Omental fat pad (tissue), 4 donors: ENCODE measurements at places on chromosomes 1 and 21.

DNA sequence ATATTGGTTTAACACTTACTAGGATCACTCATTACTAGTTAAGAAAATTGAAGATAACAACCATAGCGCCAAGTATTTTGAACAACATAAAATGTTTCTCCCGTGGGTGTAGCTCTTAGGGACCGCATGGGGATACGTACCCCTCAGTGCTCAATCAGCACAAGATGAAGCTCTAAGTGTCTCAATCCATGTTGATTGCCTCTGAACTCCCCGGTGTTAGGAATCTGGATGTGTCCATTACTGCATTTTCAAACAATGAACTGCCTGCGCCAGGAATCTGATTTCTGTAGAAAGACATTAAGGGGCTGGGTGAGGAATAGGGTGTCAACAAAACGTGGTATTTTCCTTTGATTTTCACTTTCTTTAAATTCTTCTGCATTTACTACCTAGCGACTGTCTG lies 100.2 kb downstream of the LMO4 start:
- DNase-seq: no peak

DNA sequence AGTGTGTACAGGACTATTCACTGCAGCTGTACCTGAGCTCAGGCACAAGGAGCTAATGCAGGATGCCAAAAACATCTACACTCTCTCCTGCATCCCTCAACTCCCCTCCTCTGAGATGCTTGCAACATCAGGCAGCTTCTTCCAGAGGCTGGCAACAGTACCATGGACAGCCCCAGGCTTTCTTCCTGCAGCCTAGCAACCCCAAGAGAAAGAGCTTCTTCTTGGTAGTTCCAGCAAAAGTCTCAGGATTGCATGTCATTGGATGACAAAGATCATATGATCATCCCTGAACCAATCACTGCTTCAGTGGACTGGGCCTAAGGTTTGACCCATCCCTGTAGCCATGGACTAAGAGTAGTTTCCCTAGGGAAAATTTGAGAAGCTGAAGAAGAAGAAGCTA lies 46.7 kb downstream of the CAMK2N1 start:
- no peak for DNase-seq

GRCh38 chr1:3465935-3466321 lies 11.5 kb downstream of the ARHGEF16 start:
- DNase-seq: no peak

GRCh38 chr1:39689635-39690034 lies 1.6 kb downstream of the HPCAL4 start:
- no peak for DNase-seq

DNA sequence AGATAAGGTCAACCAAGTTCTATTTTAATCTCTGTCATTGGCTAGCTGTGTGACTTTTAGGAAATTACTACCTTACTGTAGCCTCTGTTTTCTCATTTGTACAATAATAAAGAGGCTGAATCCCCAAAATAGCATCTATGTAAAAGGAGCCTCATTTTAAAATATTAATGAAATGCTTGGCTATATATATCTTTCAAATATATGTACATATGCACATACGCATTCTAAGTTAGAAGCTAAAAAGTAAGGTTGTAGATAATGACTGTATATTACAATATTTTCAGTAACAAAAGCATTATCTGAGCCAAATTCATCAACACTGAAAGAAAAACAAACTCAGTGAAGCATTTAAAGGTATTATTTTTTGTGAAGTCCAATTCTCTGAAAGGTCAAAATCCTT lies 44.6 kb downstream of the TYW3 start:
- no peak for DNase-seq

DNA sequence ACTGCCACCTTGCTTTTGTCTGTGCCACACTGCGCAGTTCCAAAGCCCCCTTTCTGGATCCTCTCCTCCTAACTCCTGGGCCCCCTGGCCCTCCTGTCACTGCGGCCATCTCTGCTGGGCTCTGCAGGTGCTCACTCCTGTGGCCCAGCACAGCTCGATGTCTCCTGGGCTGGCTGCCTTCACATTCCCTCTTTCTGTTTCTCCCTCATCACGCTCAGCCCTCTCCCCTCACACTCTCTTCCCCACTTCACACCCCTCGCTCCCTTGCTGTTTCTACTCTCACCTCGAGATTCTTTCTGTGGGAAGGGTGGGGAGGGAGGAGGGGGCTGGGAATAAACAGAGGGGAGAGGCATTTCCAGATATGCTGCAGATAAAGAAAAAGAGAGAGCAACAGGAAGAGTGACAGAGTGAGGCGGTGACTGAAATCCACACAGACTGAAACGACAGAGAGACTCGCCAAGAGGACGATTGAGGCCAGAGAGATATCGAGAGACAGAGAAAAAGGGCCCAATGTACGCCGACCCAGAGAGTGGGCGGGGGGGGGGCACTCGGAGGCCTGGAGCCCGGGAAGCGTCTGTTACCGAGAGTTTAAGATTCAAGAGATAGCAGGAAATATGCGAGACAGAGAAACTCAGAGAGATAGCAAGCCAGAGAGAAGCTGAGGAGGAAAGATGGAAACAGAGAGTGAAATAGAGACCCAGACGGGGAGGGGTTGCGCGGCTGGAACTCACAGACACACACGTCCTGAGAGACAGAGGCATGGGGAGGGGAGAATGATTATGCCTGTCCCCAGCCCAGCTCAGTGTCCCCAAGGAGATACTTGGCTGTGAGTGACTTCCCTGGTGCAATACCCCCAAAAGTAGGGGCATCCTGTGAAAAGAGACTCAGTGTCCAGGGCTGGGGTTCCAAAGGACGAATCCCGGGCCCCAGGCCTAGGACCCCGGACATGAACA lies 666 bp downstream of the CSF3R start:
- DNase-seq: no peak

- no peak for DNase-seq
These were observed 238.2 kb upstream of the SGIP1 start for GRCh38 chr1:66295803-66296202.

- no peak for DNase-seq
These were observed 65.2 kb upstream of the PRKACB start for GRCh38 chr1:84078842-84079202.

DNA sequence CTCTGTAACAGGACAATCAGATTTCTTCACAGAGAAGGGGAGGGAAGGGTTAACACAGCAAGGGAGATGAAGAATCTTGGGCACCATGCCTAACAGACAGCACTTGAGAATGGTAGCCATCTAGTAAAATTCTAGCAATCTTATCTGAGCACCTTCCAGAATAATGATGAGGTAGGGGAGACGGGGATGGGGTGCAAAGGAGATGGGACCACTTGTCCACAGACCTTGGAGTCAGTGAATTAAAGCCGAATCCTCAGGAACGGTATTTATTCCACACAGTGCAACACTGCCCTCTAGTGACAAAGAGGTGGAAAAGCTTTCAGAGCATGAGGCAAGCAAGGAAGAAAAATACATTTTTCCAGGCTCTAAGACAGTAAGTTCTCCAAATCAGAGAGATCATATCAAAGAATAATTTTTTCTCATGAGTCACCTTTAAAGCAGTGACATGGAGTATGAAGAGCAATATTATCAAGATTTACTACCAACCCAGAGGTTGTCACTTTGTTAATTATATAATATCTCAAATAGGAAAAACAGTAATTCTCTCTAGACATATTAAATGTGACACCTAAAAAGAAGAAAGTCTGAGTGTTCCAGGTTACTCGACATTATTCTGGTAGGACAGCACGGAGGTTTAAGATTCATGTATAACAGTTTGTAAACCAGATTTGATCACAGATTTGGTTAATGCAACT lies 43.3 kb upstream of the LPAR3 start:
- no peak for DNase-seq

DNA sequence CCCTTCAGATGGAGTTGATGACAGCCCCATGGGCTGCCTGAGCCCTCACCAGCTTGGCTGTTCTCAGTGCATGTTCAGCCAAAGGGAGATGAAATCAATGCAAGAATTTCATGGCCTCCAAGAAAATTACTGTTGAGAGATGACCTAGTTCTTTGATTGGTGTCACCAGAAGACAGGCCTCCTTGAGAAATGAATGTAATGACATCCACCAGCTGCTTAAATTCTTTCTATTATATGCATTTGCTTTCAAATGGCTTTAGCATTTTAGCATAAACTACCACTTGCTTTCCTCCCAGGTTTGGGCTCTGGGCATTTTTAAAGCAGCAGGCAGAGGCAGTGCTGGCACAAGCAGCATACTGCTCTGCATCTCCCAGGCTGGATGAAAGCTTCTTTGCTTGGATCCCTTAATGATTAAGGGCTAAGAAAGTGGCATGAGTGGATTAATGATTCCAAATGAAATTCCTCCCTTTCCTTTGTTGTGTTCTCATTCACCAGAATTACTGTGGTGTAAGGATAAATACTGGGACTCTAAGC lies 278.4 kb downstream of the ZNF326 start:
- DNase-seq: no peak

DNA sequence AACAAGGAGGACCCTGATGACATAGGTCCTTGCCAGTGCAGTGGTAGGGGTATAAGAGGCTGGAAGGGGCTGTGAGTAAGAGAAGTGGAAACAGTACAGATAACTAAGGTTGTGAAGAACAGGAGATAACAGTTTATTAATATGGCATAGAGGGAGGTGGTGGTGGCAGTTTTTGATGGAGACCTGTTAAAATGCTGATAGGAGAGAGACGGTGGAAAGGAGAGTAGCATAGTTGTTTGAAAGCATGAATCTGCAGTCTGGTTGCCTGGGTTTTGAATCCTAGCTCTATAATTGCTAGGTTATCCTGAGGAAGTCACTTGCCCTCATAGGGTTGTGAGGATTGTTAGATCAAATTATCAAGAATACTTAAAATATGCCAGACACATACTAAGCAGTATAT lies 19.4 kb downstream of the LRRC41 start:
- DNase-seq: no peak

GRCh38 chr1:50453266-50453665 lies 30.0 kb upstream of the DMRTA2 start:
- no peak for DNase-seq

GRCh38 chr1:208007938-208008342 lies 97.0 kb upstream of the CD34 start:
- no peak for DNase-seq

DNA sequence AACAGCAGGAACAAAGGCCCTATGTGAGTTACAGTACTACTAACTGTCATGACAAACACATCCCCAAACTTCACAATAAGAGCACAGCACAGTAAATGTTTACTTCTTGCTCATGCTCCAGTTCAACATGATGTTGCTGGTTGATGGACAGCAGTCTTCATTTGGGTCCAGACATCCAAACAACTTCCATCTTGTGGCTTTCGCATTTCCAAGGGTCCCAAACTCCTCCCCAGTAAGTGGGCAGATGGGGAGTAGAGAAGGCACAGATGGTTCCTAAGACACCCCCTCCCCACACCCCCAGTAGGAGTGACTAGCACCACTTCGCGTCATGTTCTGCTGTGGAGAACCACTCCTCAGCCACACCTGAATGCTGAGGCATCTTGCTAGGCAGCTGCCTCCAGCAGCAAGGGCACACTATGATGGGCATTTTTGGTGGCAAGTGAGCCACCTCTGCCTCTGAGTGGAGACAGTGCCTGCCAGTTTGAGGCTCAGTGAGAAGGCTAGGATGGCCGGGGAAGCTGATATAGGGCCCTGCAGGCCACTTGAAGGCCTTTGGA lies 32.7 kb upstream of the CD2 start:
- no peak for DNase-seq

GRCh38 chr21:44455524-44456213 lies 359 bp downstream of the LRRC3 start:
- DNase-seq: no peak

- DNase-seq: no peak
These were observed 83.2 kb downstream of the RGL1 start for GRCh38 chr1:183887826-183888819.

GRCh38 chr1:228415853-228416216 lies 826 bp downstream of the TRIM17 start:
- no peak for DNase-seq

DNA sequence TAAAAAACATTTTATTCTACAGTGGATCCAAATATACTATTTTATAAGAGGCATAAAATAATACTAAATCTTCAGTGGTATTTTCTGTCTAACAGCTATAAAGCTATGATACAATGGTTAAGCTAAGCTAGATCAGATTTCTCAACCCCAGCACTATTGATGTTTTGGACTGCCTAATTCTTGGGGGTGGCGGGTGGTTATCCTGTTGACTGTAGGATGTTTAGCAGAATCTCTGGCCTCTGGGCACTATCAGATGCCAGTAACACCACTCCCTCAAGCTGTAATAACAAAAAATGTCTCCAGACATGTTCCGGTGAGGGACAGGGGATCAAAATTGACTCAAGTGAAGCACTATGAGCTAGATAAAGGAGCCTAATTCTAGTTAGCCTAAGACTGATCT lies 118.5 kb downstream of the APP start:
- DNase-seq: no peak

DNA sequence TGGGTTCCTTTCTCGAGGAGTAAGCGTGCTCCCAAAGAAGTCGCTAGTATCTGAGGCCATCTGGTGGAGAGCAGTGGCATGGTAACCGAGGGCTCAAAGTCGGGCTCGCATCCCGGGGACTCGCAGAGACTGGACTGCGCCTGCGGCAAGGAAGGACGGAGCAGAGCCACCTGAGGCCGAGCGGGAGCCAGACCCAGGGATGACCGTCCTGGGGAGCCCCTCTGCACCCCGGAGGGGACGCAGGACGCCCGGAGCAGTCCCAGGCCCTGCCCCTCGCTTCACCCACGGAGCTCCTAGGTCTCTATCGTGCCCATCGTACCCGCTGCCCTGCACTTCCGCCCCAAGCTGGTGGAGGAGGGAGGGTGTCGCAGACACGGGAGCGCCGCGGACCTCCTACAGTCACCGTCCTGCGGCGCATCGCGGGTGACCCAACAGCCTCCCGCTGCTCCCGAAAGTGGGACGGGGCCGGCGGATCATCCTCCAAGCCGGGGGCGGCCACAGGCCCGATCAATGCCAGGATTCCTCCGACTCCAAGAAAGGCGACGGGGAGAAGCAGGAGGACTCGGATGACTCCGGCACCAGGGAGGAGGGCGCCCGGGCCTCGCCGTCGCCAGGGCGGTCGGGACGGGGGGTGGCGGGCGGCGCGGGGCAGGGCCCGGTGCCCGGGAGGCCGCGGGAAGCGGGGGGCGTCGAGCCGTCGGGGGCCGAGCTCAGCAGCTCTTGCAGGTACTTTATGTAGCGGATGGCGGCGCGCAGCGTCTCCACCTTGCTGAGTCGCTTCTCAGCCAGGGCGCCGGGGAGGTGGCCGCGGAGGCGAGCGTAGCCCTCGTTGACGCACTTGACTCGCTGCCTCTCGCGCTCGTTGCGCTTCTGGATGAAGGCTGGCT lies 2.3 kb upstream of the CACNA1S start:
- DNase-seq: peak; percentile 36

GRCh38 chr1:34928699-34929496 lies 552 bp downstream of the DLGAP3 start:
- DNase-seq: no peak

GRCh38 chr1:21590126-21590880 lies 78.9 kb downstream of the RAP1GAP start:
- DNase-seq: no peak

DNA sequence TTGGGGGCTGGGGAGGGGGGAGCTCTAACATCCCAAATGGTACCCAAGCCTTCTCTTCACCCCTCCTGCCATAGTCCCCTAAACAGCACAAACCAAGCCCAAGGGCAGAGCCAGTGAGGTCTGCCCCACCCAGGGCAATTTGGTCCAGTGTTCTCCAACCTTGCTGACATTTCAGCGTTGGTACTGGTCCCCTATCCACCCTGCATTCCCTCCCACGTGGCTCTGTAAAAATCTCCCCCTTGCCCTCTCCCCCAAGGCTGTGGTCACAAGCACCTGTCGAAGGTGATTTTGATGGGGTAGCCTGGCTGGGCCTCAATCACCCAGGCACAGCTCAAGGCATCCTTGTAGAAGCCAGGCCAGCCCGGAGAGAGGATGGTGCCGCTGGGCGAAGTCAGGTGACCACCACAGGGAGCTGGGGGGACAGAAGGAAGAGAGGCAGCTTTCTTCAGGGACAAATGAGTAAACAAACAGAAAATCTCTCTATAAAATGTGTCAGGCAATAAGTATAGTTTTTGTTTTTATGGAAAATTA lies 137.5 kb upstream of the HMGB4 start:
- DNase-seq: no peak
